ENCODE measurements at places on chromosomes 3 and 15.

GRCh38 chr15:39227001-39227400 lies 353.9 kb upstream of the THBS1 start:
- no peak for DNase-seq

- no peak for DNase-seq
Measured at GRCh38 chr3:110016235-110016815, 679.0 kb upstream of the DPPA4 start.

- no peak for DNase-seq
Measured at GRCh38 chr15:59998950-59999611, 5.0 kb upstream of the FOXB1 start.

GRCh38 chr3:173641696-173642095 lies 244.2 kb downstream of the NLGN1 start:
- no peak for DNase-seq

- no peak for DNase-seq
Measured at GRCh38 chr3:36525115-36525801, 145.0 kb downstream of the STAC start.

- no peak for DNase-seq
Measured at GRCh38 chr3:38722781-38723568, 73.5 kb upstream of the SCN5A start.

DNA sequence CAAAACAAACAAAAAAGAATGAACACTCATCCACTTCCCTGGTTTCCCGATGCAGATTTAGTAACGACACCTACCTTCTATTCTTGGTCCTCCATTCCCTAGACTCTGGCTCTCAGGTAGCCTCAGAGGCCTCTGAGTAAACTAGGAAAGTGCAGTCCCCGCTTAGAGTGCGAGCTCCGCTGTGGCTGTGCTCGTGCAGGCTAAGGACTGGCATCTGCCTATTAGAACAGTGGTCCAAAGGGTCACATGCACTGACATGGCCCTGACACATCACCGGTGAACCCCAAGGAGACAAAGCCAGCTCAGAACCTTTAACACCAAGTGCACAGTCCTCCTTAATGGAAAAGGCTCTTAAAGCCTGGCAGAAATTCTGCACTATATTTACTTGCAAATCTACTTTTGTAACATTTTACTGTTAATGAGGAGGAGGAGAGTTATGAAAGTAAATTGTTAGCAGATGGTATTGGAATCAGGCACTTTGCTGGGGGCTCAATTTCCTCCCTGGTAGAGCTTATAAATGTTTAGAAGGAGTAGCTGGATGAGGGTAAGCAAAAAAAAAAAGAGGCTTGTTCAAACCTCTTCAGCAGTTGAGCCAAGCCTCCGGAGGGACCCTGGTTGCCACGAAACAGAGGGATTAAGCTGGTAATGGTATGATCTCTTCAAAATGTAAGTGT lies 31.1 kb downstream of the VGLL4 start:
- DNase-seq, result no peak

DNA sequence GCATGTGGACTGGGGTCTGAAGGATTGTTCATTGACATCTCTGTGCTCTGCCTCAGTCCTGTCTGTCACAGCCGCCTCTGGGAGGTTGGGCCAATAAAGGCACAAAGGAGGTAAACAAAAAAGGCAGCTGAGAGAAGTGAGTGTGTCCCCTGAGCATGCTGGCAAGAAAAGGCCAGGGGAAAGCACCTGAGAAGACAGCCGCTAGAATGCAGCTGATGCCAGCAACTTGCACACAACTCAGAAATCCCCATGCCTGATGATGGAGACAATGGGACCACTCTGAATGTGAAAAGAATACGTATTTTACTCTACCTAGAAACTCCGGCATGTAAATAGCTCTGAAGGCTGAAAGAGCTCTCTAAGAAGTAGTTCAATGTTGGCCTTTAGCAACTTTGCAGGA lies 118.7 kb downstream of the KCNH8 start:
- no peak for DNase-seq

- no peak for DNase-seq
Measured at GRCh38 chr3:171906951-171907676, 64.0 kb downstream of the TMEM212 start.

DNA sequence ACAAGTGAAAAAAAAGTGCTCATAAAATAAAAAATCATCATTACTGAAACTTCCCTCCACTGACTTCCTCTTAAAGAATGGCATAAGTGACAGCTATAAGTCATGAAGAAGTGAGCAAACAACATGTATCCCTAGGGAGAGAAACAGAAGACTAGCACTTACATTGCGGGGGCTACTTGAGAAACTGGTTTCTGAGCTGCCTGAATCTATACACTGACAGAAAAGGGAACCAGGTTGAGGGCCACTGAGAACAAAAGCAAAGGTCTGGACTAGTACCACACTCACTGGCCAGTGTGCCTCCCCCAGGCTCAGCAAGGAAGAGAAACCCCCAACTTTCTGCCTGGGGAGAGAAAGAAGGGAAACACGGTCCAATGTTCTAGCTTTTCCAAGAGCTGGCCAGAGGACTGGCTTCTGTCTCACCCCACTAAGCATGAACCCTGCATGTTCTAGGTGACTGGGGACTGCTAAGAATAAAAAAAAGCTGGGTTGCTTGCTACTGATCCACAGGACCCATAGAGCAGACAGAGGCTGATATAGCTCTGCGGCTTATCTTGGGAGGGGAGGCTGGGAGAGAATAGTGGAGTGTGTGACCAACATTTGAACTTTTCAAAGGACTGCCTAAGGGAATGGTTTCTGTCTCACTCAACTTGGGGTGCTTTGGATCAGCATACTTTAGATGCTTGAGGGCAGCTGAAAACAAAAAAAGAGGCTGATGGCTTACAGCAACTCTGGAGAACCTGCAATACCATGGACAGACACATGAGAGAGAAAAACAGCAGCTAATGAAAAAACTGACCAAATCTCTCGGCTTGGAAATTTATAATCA lies 8.1 kb downstream of the RAD18 start:
- no peak for DNase-seq

DNA sequence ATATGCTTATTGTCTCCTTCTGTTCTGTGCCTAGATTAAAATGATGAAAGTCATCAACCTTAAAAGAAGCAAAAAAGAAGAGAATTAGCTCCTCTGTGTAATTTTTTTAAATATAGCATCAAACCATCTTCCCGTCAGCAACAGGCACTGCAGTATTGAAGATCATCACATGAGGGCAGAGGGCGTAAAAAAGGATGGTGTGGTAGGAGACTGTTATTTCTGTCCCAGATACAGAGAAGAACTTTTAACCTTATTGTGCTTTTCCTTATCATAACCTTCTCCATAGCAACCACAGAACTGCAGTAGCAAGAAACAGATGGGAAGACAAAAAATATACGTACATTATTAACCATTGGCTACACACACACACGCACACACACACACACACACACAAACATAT lies 88.8 kb downstream of the IGSF11 start:
- DNase-seq, result no peak

- DNase-seq, result no peak
Measured at GRCh38 chr3:146948186-146948585, 343.0 kb upstream of the PLSCR5 start.

- no peak for DNase-seq
Measured at GRCh38 chr3:38247366-38248035, 18.1 kb upstream of the SLC22A13 start.

DNA sequence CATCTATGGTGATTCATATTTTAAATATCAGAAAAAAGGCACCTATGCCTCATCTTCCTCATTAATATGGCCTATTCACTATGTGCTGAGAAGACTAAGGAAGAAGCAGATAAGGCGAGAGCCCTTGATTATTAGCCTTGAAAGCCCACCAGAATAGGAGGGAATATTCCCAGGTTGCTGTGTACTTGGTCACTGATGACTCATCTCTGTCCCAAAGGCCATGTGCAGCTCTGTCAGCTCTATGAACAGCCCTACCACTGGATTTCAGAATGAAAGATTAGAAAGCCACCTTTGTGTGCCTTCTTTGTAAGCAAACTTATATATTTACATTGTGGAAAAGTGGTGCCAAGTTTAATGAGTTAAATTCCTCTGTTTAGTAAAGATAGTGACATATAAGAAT lies 211.5 kb downstream of the NFKBIZ start:
- no peak for DNase-seq

DNA sequence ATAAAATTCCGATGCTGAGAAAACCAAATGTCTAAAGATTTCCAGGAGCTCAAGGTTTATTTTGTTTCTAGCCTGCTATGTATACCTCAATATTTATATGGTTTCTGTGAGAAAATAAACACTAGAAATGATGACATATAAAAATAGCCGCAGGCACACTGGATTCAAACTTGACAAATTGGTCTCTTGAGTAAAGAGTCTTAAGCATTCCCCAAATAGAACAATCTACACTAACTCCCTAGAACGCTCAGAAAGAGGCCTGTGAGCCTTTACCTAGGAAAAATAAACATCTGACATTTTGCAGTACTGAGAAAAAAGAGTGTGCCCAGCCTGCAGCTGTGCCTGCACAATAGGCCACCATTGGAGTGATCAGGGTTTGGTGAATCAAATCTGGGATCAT lies 75.2 kb downstream of the NEK10 start:
- DNase-seq, result no peak

GRCh38 chr15:95202569-95203349 lies 971.4 kb downstream of the MCTP2 start:
- DNase-seq, result no peak

DNA sequence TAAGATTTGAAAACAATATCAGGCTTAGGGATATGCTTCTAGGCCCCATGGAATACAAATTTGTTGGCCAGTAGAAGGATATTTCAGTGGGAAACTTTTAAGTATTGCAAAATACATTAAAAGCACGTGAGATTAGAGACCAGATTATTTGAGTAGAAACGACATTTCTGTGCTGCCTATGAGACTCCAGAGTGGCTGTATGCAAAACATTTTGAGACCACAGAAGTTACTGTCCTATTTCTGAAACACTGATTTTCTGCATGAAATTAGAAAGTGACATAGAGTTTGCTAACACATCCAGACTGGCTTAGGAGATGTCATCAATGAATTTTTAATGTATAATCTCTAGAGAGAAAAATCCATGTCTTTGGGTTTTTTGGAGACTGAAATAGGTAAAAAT lies 99.8 kb downstream of the KCNH8 start:
- no peak for DNase-seq

DNA sequence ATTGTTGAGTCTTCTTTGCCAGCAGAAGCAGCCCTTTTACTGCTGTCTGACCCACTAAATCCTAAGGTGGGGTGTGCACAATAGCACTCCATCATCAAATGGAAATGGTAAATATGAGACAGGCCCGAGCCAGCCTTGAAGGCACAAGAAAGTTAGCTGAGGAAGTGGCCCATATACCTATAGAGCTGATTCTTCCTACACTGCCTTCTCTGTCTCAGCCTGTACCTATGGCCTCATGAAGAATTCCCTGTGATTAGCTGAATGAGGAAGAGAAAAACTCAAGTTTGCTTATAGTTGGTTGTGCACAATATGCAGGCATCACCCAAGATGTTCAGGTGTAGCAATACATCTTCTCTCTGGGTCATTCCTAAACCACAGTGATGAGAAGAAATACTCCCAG lies 31.7 kb upstream of the XCR1 start:
- DNase-seq, result no peak

- no peak for DNase-seq
Measured at GRCh38 chr15:61653110-61653509, 407.1 kb downstream of the VPS13C start.

GRCh38 chr3:46222435-46223161 lies 14.5 kb upstream of the CCR1 start:
- no peak for DNase-seq

DNA sequence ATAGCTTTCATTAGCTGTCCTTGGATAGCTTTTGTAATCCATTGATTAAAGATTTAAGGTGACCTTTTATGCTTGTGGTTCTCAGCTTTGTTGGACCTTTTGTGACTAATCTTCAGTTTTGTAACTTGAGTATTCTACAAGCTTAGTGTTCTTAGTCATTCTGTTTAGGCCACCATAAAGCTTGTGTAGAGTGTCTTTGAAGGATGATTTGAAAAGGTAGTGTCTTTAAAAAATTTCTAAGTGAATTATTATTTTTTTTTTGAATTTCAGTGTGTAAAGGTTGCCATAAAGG lies 7.5 kb downstream of the MORF4L1 start:
- no peak for DNase-seq

DNA sequence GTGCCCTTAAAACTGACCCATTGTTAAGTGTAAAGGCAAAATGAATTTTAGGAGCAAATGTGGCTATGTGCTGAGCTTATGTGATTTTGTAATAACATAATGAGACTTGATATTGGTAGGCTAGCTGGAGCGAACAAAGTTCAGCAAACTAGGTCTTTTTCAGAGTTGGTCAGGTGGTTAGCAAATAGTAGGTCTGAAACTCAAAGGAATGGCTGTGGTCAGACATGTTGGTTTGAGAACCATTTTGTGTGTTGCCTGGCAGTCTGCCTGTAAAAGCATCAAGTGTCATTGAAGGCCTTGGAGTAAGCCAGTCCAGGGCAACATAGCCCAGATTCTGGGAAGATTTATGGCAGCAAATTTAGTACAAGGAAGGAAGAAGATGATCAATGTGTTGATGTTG lies 16.4 kb downstream of the FBXO22 start:
- no peak for DNase-seq

- no peak for DNase-seq
Measured at GRCh38 chr3:55089211-55089610, 161.4 kb upstream of the LRTM1 start.

DNA sequence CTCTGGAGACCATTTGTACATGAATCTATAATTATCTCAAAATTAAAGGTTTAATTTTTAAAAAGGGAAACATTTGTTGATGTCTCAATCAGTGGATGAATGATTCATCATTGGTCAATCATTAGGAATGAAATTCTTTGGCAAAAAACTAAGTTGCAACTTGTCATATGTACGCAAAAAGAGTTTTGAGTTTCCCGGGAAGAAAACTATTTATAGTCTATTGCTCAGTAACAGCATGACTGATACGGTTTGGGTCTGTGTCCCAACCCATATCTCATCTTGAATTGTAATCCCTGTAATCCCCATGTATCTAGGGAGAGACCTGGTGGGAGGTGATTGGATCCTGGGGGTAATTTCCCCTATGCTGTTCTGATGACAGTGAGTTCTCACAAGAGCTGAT lies 765.8 kb upstream of the ROBO1 start:
- DNase-seq, result no peak

DNA sequence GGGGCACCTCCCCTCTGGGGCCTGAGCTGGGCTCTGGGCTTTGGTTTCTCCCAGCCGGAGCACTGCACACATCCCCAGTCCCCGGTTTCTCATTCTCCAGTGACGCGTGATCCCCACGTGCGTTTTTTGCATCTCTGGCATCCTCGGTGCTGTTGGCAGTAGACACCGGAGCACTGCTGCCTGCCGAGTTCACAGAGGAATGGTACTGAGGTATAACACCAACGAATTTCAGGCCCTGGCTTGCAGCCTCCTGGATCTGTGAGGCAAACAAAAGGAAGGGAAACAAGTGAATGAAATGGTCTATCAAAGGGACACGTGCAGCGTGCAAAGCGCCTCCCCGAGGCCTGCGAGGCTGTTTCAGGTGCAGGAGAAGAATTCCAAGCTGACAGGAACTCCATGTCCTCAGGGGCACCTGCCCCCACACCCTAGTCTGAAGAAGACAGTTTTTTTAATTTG lies 112.9 kb downstream of the OXNAD1 start:
- no peak for DNase-seq

DNA sequence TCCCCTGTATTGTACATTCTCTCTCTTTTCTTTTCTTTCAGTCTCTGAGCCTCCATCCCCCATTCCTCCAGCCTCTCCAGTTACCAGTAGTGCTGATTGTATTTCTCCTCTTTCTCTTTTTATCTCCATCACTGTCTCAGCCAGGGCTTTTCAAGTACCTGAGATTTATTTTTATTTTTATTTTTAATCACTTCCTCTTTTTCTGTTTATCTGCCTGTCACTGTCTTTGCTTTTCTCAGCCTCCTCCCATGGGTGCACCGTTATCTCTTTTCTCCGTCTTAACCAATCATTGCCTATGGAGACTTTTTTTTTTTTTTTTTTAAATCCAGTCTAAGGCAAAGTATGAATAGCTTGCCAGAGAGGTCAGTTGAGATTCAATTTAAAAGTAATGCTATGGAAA lies 359.3 kb downstream of the GAP43 start:
- no peak for DNase-seq
